ENCODE measurements at places on chromosomes 5 and 9.

GRCh38 chr5:135578685-135579341 is at the start of gene CXCL14:
Gene CXCL14 (minus strand): TSS chr5:135578991. CDS start chr5:135578778, 213 bp downstream.
- peak; percentile 60 for DNase-seq

DNA sequence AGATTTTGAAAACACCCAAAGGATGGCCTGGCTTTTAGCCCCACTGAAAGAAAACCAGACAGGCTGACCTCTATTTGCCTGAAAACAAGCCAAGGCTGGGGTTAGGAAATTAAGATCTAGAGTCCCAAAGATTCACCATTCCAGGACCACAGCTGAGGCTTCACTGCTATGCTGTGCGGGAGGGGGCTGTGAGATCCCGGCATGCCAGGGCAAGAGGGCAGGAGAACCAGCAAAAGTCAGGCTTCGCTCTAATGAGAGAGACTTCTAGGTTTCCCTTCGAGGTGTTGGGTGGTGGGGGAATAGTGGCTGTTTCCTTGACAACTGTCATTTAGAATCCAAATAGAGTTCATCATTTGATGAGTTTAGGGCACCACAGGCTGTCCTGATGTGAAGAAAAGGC is 152.9 kb upstream of the NFIB start:
- no peak for DNase-seq

DNA sequence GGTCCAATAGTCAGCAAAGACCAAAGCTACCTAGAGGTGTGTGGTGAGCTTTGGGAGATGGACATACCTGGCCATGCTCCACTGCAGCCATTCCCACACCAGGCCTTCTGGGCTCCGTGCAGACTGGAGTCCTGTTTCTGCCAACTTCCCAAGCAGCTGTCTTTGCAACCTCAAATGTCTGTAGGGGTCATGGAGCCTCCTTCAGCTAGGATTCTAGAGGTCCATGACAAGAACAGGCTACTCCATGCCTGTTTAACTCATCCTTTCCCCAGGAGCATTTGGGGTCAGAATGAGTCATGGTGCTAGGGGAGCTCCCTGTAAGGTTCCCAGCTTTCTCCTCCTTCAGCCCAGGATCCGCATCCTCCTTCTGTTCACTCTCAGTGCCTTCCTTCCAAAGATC is 17.1 kb downstream of the VPS13A start:
- DNase-seq: no peak

GRCh38 chr9:36407122-36407723 is 7.2 kb upstream of the RNF38 start:
- peak; percentile 47 for DNase-seq

GRCh38 chr9:3012842-3013241 is 168.9 kb upstream of the PUM3 start:
- DNase-seq: no peak

- no peak for DNase-seq
Observed at GRCh38 chr5:137191179-137191578, 307.9 kb downstream of the SPOCK1 start.

- DNase-seq: no peak
Observed at GRCh38 chr9:96175001-96175400, 127.0 kb downstream of the HSD17B3 start.

DNA sequence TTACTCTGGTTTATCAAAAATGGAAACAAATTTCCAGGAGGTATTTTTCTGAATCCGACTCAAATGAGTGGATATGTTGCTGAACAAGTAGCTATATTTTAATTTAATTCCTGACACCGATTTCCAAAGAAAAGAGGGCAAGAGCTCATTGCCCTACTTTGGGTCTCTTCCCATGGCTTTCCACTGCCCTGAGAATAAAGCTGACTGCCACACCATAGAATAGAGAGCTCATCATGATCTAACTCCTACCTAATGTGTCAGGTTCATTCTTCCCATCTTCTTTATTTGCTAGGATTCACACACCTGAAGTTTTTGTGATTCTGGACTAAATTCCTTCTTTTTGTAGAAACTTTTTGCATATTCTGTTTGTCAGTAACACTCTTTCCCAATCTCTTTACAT is 792.1 kb downstream of the DTWD2 start:
- DNase-seq: no peak

DNA sequence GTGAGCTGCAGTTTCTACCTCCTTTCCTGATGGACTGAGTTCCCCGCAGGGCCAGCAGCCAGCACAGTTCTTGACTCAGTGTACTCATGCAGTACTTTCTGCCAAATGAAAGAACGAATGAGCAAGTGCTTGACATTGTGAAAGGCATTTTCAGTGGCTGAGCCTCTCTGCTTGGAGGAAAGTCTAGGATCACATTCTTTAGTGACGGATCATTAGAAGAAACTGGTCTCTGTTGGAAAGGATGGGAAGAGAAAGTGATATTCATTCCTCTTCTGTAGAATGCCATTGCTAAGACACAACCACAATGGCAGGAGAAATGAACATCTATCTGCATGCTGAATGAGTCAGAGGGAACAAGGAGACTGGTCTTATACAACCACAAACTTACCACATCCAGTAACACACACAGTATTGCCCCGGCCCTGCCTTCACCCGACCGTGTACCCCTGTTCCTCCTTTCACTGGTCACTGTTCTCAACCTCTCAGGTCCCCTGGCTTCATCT is 206.9 kb downstream of the CRB2 start:
- DNase-seq: no peak

GRCh38 chr5:149298842-149299404 is 27.3 kb downstream of the AFAP1L1 start:
- no peak for DNase-seq

DNA sequence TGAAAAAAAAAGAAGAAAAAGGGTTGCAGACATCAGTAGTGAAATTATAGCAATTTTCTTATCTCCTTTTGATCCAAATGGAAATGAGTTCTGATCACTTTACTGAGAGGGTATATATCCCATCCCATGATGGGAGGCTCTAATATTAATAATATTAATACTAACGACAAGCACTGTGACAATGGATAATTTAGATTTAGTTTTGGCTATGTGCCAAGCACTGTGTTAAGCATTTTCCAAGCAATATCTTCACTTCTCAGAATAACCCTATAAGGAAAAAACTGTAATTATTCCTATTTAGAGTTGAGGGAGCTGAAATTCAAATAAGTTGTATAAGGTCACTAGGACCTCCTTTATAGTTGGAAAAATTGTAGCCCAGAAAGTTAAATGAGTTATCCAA is 58.4 kb upstream of the ASTN2 start:
- no peak for DNase-seq

DNA sequence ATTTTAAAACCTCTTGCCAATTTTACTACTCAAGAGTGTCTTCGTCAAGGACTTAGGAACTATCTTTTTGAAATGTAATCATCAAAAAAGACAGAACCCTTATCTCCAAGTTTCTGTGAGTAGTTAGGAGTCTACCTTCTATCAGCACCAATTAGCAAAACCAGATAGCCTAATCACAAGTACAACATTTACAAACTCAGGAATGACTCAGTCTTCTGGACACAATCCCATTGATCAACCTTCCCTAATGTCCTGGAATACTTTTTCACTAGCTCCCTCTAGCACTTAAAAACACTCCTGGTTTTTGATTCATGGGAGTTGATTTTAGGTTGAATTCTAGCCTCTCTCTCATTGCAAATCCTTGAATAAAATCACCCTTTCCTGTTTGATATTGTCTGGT is 680.7 kb downstream of the PRR16 start:
- no peak for DNase-seq

- DNase-seq: no peak
Observed at GRCh38 chr9:127558581-127559246, 53.4 kb upstream of the STXBP1 start.

- no peak for DNase-seq
Observed at GRCh38 chr5:2138896-2139295, 256.2 kb upstream of the IRX4 start.

GRCh38 chr5:112276991-112277390 is 142.1 kb downstream of the EPB41L4A start:
- peak; percentile 3 for DNase-seq

GRCh38 chr5:173720953-173721600 is 104.6 kb upstream of the BOD1 start:
- no peak for DNase-seq

DNA sequence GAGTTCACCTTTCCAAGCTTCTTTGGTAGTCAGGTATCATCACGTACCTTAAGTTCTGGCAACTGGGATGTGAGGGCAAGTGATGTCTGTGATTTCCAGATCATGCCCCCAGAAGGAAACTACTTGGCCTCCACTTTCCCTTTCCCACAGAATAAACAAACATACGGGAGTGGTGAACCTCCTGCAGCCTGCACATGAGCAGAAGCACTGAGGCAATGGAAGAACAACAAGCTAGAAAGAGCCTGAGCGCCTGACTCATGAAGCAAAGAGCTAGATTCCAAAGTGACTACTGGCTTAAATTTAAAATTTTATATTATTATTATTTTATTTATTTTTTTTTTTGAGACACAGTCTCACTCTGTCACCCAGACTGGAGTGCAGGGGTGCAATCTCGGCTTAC is 35.0 kb downstream of the ARL15 start:
- DNase-seq: no peak

GRCh38 chr5:94239266-94239665 is 379.1 kb downstream of the KIAA0825 start:
- DNase-seq: no peak

DNA sequence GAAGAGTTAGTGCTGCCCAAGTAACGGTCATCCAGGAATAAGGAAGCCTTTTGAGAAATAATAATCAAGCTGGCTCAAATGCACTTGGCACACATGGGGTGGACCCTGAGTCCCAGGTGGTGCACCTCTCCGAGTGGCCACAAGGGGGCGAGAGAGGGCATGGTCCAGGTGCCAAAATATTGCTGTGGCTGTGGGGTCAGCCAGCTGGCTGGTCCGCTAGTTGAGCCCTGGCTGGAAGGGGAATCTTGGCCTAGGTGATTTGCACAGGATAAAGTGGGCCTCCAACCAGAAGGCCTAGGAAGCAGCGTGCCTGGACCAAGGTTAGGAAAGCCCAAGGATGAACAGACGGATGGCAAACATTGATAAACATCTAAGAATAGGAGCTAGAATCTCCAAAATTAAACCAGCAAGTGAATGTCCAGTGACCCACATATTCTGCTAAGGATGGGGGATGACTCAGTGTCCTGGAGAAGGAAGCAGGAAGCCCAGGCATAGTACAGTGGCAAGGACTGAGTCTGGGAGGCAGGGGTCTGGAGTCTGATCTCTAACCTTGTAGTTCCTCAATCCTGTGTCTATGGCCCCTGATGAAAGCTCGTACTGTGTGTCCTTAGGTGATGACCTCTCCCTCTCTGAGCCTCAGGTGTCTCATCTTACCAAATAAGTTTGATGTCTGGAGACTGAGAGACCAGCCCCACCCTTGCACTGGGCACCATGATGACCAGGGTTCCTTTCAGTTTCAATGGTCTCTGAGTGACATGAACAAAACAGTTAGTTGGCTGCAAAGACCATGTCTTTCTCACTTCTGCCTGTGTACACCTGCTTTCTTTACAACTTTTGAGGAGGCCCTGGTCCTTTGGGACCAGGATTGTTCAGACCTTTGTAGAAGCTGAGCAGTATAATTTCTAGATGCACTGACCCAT is 19.2 kb upstream of the SHB start:
- DNase-seq: peak; percentile 43

GRCh38 chr5:124232515-124232914 is 513.9 kb downstream of the ZNF608 start:
- no peak for DNase-seq

GRCh38 chr5:57777174-57777581 is 294.6 kb upstream of the ACTBL2 start:
- DNase-seq: no peak

- no peak for DNase-seq
Observed at GRCh38 chr5:13227513-13227912, 717.0 kb downstream of the DNAH5 start.

DNA sequence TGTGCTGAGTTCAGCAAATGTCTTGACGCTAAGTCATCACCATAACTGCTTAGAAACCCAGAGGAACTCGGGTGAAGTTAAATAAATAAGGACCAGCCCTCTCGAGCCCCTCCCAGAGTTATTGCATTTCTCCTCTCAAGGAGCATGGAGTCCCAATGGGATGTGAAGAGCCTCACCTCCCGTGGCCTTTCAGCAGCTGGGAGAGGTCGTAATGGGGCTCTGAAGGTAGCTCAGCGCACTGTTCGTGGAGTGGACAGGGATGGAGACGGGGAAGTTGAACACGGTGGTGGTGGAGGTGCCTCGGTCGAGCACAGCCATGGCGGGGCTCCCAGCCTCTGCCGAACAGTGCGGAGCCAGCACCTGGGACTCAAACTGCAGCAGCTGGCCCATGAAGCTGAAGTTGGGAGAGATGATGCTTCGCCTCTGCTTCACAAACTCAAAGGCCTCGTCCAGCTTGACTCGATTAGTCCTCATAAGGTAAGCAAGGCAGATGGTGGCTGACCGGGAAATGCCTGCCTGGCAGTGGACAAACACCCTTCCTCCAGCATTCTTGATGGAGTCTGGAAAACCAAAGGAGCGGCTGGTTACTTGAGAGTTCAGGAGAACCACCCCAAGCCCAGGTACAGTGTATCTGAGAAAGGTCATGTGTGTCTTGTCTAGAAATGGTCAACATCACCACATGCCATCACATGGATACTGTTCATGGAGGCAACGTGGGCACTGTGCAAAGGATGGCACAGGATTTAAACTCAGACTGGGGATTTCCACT is 2.2 kb downstream of the DUSP1 start:
- DNase-seq: no peak

DNA sequence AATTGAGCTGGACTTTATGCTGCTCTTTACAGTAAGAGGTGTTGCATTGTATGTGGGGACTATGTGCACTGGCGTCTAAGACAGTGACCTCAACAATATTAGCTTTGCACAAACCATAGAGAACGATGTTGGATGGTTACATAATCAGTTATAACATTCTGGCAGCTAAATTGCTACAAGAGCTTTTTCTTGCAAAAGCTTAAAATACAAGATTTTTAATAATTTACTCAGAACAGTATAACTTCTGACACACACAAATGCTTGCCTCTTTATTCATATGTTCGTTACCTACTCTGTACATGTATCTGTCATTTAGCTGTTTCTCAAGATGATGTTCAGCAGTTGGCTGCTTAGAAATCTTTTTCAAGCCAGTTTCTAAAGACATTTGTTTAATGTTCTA is 11.6 kb downstream of the C5orf24 start:
- no peak for DNase-seq

- no peak for DNase-seq
Observed at GRCh38 chr5:32850817-32851496, 139.8 kb downstream of the NPR3 start.

DNA sequence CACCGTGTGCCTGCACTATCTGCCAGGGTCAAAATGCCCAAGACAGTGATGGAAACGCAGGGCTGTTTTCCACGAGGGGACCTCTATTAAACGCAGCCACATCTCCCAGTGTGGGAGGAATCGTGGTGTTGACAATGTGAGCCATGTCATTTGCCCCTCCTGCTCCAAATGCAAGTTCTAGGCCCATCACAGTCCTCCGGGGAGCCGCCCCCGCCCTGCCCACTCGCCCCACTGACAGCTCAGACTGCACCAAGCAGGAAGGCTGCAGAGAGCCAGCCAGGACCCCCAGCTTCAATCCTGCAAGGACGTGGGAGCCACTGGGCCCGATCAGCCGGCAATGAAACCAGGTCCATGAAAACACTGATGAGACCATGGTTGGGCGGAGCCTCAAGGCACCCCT is 85.9 kb downstream of the VAV2 start:
- DNase-seq: no peak

GRCh38 chr5:51652980-51653379 is 269.7 kb downstream of the ISL1 start:
- no peak for DNase-seq
